ENCODE measurements at places on chromosomes 6 and 20.

DNA sequence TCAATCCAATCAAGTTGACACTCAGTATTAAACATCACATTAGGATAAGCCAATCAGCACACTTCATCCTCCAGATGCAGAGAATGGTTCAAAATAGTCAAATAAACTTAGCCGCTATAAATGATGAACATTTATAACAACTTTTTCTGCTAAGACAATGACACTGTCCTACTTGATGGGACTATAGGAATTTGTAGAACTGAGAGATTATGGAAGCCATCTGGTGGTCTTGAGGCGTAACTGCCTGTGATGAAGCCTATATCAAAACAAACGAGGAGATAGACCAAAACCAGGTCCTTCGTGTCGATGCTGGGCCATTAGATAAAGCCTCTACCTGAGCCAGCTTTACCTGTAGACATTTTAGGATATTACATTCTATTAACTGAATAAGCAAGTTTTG lies 631.1 kb downstream of the COL12A1 start:
- no peak for DNase-seq

GRCh38 chr20:57048027-57048869 lies 218.2 kb downstream of the BMP7 start:
- no peak for DNase-seq

GRCh38 chr20:52439375-52439774 lies 247.8 kb upstream of the ZFP64 start:
- no peak for DNase-seq

DNA sequence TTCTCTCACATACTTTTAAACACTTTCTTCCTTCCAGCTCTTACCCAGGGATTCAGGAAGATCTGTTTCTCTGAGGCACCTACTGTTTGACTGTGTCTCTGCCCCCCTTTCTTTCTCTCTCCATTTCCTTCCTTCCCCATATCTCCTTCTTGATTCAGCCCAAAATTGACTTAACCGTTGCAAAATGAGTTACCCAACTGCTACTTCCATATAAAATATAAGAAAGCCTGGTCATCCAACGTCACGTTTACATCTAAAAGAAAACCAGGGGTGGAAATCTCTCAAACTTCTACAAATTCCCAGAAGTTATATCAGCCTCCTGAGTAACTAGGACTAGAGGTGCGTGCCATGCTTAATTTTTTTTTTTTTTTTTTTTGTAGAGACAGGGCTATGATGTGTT lies 95.2 kb upstream of the INSM1 start:
- DNase-seq: no peak

- no peak for DNase-seq
These were observed 10.4 kb downstream of the TRIM31 start for GRCh38 chr6:30102414-30102969.

DNA sequence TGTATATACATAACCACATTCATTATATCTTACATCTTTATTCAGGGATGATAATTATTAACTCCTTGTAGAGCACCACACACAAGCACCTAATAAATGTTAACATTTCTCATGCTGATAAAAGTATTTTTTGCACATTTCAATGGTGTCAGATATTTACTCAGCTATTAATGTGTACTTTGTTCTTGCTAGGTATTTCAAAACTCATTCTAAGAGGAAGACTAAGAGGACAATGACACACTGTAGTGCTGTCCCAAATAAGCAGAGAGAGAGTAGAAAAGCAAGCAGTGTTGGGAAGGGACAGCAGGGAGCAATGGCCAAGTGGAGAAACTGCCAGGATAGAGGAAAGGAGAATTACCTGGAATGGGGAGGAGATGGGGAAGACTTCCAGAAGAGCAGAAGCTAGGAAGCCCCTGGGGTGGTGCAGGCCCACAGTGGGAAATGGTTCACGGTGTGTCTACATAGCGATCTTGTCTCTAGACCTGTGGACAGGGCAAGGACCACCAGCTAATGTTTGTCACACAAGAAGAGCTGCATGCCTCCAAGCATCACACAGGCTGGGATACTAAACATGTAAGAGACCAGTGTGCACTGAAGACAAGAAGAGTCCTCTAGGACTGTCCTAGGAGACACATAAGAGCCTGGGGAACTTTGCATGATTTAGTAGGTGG lies 55.3 kb downstream of the RARS2 start:
- DNase-seq: no peak

DNA sequence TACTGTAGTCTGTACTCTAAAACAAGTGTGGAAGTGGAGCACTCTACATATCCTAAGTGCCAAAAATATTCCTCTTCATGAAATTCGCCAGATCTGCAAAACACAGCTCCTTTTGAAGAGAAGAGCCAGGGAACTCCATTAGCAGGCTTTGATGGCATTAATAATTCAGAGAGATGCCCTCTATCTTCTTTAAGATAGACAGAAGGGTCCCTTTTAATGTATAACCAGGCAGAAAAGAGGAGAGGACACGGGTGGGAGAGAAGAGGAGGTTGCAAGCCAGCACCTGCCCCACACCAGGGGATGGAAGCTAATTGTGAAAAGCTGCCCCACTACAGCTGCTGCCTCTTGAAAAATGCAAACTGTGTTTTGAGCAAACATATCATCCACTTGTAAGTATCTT lies 3.7 kb upstream of the RFPL4B start:
- no peak for DNase-seq

DNA sequence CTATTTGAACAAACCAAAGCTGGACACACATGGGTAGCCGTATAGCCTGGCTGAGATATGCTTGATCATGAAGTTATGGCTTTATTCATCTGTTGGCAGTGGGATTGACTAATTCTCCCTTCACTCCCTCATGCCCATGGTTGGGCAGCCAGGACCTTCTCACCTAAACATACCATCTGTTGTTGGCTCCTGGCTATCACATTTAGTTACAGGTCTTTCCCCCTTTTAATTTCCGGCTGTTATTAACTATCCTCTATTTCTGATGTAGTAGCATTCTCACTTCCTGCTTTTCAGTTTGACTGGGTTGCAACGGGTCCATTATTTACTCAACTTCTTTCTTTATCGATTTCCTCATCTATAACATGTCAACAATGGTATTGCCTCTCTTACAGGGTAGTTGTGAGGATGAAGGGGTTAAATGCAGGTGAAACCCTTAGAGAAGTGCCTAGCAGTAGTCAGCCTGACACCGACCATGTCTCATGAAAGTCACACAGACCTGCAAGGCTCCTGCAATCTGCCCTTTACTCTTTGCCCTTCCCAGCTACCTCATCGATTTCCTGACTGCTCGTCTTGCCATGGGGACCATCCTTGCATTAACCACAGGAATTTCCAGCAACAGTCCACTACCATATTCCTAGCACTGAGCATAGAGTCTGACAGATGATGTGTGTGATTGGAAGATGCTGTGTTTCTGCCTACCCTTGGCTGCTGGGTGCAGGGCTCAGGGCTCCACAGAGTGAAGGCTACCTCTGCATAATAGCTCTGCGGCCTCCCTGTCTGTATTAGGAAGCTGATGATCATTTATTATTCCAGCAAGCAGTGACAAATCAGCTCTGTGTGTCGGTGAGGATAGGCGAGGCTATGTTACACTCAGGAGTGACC lies 42.2 kb downstream of the PPP1R14C start:
- DNase-seq: no peak

- DNase-seq: no peak
These were observed 341.2 kb downstream of the CD83 start for GRCh38 chr6:14458669-14459266.

DNA sequence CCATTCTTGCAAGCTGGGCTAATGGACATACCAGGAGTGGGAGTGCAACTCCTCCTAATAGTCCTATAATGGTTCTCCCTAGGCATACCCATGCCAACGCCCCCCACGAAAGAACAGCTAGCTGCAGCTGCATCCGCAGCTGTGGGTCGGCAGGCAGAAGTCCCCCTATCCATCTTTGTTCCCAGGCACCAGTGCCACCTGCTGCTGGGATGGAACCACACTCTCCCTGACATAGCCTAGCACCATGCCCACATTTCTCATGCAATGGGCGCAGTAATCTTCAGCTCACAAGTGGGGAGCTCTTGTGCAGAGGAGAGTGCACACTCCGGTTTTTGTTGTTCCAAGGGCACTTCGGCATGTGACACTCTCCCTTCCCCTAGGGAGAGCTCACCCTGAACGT lies 567.8 kb downstream of the GRIK2 start:
- DNase-seq: no peak

- no peak for DNase-seq
These were observed 329.2 kb downstream of the DHX35 start for GRCh38 chr20:39291301-39291700.

DNA sequence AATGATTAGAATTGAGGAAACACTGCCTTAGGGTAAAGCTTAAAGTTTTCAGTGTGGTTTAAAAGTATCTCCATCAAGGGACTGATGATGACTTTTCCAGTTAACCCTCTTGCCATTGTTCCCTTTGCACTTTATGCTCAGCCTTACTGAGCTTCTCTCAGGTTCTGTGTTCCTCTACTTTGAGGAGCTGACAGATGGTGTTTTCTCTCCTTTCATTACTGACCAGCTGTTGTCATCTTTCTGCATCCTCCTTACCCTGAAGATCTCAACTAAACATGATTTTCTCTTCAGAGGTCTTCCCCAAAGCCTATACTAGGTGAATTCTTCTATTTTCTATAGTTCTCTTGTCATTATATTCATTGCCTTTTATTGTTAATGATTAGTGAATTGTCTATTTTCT lies 475.6 kb upstream of the SYNCRIP start:
- DNase-seq: no peak

GRCh38 chr6:116101790-116102189 lies 1.1 kb downstream of the NT5DC1 start:
- no peak for DNase-seq

GRCh38 chr20:47984437-47984836 lies 199.2 kb upstream of the SULF2 start:
- no peak for DNase-seq

DNA sequence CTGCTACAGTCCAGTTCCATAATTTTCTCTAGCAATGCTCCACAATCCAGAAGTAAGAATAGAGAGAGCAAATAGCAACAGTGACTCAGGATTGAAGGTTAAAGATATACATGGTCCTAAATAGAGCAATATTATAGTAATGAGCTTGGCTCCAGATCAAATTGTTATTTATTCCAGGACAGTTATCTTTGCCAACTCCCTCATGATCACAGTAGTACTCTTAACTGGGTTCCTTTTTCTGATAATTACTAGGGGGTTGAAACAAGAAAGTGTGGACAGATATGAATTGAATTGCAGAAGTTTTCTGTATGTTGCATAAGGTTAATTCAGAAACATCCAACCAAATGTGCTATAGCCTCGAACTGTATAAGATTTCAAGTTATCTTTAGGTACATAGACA lies 11.9 kb downstream of the FAM184A start:
- DNase-seq: no peak

DNA sequence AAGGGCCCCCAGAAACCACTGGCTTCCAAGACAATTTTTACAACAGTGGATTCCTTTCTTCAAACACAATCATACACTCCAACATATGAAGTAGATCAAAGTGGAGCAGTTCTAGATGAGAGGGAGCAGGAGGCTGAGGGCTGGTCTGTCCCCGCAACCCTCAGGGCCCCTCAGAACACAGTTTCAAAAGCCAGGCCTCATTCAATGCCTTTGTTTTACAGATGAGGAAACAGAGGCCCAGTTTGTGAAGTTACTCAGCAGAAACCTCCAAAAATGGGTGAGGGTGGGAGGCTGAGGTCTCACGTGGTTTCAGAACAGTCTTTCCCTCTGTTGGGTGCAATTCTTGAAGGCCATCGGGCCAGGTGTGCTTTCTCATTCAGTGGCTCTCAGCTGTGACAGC lies 134.9 kb downstream of the SCML4 start:
- no peak for DNase-seq

DNA sequence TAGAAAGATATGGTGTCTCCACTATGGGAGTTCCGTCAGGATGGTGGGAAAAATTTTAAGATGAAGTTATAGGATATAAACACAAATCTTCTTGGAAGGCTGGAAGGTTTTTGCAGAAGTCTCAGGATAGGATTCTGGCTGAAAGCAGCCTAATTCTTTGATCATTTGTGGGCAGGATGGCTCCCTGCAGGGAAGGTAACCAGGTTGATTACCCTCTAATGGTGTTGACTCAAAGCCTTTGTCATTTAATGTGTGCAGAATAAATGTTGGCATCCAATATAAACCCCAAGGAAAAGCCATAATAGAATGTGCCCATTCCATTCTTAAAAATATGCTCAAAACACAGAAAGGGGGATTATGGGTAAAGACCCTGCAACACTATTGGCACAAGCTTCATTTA lies 204.3 kb downstream of the EPM2A start:
- DNase-seq: no peak

DNA sequence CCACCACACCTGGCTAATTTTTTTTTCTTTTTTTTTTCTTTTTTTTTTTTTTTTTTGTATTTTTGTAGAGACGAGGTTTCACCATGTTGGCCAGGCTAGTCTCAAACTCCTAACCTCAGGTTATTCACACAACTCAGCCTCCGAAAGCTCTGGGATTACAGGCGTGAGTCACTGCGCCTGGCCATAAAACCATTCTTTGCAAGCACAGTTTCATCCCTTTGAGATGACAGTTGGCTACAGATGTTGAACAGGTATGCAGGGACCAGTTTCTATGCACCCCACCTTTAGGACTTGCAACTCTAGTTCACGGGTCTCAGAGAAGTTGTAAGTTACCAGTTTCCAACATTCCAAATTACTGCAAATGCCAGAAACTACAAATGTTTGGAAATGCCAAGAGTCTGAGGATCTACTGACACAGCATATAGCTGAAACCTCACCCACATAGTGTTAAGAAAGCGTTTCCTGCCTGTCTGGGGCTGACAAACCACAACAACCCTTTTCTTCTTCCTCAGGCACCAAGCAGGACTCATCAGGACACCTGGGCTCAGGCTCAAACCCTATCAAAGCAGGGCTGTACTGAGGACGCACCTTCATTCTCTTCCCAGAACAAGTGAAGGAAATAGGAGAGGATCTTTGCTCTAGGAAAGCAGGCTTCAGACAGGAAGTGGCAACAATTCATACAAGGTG lies 22.9 kb downstream of the ARHGAP18 start:
- no peak for DNase-seq

GRCh38 chr20:9166153-9166780 lies 97.4 kb downstream of the PLCB4 start:
- DNase-seq: no peak

DNA sequence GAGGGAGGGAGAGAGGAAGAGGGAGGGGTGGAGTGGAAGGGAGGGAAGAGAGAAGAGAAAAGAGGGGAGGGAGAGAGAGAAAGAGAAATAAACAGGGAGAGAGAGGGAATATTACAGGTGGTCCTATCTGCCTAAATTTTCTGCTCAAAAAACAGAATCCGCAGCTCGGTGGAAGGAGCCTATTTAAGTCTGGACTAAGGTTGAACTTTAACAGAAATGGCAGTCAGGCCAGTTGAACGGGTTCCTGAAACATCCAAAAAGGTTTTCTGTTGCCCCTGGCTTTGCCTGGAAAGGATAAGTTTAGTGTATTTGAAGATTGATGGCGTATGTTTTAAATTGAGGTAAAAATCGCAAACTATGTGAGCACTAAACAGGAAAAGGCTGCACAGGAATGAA lies 2.2 kb downstream of the TFAP2B start:
- no peak for DNase-seq

GRCh38 chr20:1803061-1803931 lies 91.9 kb upstream of the SIRPA start:
- no peak for DNase-seq

GRCh38 chr6:35084511-35085203 lies 56.5 kb downstream of the TCP11 start:
- DNase-seq: no peak

- no peak for DNase-seq
These were observed 48.7 kb downstream of the KCTD20 start for GRCh38 chr6:36491378-36491965.

GRCh38 chr6:35310265-35310831 lies 12.7 kb downstream of the DEF6 start:
- DNase-seq: no peak

- DNase-seq: no peak
These were observed 24.2 kb upstream of the SGK1 start for GRCh38 chr6:134341999-134342567.
